Glutamatergic neuron (in vitro differentiated cells): ENCODE measurements at places on chromosomes 16 and 17.

- DNase-seq, result no peak
Observed at GRCh38 chr17:77429369-77429968, 288.7 kb downstream of the SEC14L1 start.

- no peak for DNase-seq
Observed at GRCh38 chr16:20613481-20614185, 37.5 kb upstream of the ACSM2B start.

- DNase-seq, result peak; percentile 74
Observed at GRCh38 chr17:78951967-78952551, 26.9 kb upstream of the TIMP2 start.

GRCh38 chr16:2904100-2904921, 7.4 kb upstream of the FLYWCH1 start:
- DNase-seq, result peak; percentile 88

DNA sequence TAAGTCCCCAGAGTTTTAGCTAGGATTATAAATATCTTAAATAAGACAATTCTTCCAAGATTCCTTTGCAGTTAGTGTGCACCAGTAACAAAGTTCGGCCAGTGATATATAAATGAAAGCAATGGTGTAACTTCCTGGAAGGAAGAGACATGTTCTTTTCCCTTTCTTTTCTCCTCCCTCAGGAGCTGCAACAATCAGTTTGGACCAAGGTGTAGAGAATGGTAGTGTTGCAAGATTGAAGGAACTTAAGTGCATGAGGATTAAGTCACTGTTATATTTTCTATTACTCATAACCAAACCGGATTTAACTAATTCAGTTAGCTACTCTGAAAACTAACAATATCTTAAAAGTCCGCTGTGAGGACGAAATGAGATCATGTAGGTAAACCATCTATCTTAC, 68.9 kb upstream of the KCNJ16 start:
- no peak for DNase-seq

- no peak for DNase-seq
Observed at GRCh38 chr17:58403311-58403710, 14.0 kb downstream of the RNF43 start.

- no peak for DNase-seq
Observed at GRCh38 chr17:41653892-41654677, 29.7 kb upstream of the KRT17 start.

- DNase-seq, result no peak
Observed at GRCh38 chr16:26505496-26505895, 561.2 kb upstream of the C16orf82 start.

DNA sequence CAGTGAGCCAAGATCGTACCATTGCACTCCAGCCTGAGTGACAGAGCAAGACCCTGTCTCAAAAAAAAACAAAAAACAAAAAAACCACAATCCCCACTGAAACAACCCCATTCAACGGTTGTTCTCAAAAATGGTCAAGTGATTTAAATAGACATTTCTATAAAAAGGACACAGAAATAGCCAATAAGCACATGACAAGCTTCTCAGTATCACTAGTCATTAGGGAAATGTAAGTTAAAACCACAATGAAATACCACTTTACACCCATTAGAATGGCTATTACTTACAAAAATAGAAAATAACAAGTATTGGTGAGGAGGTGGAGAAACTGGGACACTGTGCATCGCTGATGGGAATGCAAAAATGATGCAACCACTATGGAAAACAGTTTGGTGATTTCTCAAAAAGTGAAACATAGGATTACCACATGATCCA, 26.6 kb upstream of the MYLK3 start:
- DNase-seq, result no peak

- DNase-seq, result no peak
Observed at GRCh38 chr17:49646391-49647255, 31.3 kb downstream of the SPOP start.

GRCh38 chr16:75023009-75023408, 24.2 kb downstream of the ZNRF1 start:
- DNase-seq, result no peak

DNA sequence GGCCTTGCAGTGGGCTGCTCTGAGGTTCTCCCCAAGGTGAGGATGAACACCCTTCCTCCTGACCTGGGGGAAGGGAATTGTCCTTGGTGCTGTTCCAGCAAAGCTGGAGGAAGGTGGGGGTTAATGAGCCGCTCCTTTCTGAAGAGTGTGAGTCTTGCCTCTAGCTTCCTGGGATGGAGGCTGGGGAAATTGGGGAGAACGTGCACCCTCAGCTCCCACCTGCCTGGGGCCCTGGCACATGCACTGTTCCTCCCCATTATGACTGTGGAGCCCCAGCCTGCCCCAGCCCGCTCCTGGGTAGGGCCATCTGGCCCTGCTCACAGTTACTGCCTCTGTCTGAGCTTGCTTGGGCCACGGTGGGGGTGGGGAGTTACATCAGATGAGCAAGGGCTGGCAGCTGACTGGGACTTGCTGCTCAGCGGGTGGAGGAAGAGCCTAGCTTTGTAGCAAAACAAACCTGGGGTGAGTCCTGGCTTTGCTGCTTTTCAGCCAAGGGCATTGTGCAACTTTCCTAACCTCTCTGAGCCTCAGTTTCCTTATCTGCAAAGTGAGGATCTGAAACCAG, 11.1 kb downstream of the TNS4 start:
- DNase-seq, result peak; percentile 35

DNA sequence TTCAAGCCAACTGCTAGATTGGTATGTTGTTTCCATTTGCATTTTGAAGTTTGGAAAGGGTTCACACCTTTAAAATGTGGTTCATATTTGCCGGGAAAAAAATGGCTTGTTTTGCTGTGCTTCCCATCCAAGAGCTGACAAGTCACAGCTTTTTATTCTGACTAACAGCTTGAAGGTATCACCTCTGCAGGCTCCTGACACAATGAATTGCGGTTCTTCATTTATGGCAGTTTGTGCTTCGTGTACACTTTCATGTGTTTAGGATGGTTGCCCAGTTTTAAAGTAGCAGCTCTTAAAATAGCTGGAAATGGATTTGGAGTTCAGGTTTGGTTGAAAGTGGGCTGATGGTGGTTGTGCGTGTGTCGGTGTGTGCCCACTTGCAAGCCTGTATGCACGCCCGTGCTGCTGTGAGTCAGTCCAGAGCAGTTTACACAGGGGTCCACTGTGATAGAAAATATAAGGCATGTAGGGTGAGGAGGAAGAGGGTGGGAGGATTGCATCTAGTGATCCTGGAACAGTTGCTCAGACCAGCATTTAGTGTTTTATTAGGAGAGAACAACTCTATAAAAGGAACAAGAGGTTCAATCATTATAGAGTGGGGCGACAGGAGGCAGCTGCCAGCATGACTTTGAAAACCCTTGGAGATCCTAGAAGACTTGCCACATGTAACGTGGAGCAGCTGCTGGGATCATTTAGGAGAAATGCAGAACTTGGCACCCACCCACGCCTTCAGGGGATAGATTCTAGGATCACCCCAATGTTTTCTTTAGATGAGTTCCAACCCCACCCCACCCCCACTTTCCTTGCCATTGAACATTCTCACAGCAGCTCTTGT, 108.0 kb upstream of the TBX2 start:
- DNase-seq, result no peak

GRCh38 chr16:4345836-4346781, 5.0 kb downstream of the PAM16 start:
- DNase-seq, result no peak

DNA sequence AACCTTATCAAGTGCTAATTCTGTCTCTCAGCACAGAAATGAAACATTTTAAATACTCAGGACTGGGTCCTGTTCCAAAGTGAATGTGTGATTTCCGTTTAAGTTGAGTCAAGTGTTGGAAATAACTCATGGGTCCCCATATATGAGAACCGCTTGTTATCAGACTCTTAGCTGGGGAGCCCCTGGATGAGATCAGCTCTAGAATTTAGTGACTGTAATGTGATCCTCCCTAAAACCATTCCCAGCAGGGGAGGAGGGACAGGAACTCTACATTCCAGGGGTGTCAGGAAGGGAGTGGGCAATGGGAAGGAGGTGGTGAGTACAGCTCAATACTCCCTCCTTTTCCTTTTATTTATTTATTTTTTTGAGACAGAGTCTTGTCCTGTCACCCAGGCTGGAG, 37.5 kb downstream of the OTOA start:
- DNase-seq, result no peak

DNA sequence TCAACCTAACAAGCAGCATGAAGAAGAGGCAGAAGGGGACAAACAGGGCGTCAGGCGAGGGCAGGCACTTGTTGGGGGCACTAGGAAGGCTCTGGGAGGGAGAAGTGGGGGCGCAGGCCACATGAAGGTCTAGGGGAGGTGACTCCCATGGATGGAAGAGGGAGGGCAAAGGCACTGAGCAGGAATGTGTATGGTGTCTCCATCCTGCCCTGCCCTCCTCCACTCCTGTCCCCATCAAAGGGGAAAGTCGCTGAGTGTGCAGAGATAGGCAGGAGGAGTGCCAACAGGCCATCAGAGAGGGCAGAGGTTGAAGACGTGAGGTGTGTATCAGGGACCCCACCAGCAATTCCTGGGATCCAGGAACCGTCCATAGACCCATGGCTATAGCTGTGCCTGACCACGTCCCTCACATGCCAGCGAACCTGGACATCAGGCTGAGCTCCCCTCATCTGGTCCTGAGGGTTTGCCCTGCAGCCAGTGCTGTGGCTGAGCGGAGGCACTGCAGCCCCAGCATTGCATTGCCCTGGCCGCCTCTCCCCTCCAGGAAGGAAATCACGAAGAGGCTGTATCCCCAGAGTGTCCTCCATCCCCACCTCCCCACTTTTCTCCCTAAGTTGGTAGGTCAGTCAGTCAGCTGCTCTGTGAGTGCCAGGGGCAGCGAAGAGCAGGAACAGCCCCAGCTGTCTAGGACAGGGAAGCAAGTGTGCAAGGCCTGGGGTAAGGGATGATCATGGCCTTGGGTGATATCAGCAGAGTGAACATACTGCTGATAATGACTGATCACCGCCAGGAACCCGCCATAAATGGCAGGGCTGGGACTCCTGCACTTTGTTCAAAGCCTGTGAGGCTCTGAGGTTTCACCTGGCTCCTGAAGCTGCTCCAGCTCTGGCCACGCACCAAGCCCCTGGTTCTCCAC, 6.2 kb upstream of the CYB561 start:
- no peak for DNase-seq

DNA sequence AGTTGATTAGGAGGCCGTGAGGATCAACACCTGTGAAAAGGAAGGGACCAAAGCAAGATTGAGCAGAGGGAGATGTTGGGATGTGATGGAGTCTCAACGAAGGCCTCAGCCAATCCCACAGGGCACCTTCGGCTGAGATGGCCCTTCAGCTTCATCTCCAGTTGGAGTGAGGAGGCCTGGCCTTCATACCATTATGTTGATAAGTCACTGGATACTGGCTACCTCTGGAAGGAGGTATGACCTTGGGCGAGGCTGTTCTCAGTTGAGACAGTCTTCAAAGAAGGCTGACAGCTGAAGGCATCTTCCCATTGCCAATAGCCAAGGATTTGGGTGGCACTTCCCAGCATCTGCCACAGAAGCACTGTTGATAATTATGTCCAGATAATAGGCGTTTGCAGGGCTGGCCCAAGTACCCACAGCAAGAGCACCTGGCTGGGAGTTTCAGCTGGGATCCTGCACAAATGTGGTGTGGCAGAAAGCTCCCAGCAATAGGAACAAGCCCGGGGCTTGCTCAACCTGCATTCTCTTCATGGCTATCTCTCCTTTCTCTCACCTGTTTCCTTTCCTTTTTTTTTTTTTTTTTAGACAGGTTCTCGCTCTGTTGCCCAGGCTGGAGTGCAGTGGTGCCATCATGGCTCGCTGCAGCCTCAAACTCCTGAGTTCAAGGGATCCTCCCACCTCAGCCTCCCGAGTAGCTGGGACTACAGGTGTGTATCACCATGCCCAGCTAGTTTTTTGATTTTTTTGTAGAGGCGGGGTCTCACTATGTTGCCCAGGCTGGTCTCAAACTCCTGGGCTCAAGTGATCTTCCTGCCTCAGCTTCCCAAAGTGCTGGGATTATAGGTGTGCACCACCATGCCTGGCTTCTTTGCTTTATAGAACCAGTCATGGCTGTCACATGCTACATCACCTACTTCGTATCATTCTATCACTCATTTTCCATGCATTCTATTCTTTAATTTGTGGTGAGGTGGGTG, 18.2 kb upstream of the MAP3K14 start:
- DNase-seq, result no peak

- no peak for DNase-seq
Observed at GRCh38 chr16:58449768-58450167, 50.2 kb upstream of the NDRG4 start.

- DNase-seq, result no peak
Observed at GRCh38 chr16:75188832-75189477, 18.0 kb downstream of the CTRB2 start.

DNA sequence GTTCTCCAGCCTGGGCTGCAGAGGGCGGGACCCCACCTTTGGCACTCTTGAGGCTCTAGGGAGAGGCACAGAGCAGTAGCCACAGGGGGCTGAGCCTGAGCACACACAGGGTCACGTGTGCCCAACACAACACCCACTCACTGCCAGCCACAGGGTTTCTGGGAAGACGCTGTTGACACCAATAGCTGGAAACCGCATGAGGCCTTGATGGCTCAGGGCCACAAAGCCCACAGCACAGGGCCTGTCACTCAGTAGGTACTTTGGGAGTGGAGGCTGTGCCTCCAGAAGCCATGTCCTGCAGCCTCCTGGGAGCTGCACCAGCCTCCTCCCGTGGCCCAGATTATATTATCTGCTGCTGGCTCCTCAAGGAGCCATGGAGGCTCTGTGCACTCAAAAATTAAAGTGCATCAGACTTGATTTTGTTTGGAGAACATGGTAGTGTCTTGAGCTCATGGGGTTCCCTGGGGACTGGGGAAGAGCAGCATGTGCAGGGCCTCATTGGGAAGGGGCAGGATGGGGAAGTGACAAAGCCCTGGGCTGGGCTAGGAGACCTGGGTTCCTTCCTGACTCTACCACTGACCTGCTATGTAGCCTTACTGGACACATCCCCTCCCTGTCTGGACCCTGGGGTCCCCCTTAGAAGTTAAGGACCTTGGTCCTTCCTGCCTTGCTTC, 12.5 kb upstream of the SREBF1 start:
- no peak for DNase-seq

- DNase-seq, result no peak
Observed at GRCh38 chr17:29625037-29625750, 2.5 kb upstream of the CORO6 start.

DNA sequence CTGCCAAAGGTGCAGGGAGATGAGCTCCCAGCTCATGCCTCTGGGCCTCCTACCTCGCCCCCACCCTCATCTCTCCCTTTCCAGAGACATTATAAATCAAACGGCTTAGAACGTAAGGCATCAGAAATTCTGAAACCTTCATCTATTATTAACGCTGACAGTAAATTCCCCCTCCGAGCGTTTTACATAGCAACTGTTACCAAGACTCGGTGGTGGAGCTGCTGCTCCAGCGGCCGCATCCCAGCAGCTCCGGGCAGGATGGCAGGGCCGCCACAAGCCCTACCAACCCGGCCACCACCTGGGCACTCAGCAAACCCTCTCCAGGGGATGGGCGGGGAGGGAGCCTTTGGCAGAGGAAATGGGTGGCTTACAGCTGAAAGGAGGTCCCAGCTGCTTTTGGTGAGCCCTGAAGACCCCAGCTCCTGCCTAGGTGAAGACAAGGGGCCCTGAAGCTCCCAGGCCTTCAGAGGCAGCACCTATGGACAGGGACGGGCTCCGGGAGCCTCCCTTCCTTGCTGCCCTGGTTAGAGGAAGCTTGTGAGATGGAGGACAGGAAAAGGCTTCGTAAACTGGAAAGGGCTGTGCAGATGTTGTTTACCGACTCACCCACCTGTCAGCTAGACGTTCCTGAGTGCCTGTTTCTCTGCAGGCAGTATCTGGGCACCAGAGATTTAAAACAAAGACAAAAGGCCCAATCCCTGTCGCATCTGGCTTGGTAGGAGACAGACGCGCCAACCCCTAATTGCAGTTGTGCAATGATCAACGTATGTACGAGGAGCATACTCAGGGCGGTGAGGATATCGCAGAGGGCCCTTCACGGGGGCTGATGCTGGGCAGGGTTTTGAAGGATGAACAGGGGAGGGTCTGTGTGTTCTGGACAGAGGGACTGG, 76.9 kb downstream of the RAI1 start:
- no peak for DNase-seq
